ENCODE measurements at places on chromosomes 11 and 22.

GRCh38 chr11:97756571-97757335 is 1264.0 kb upstream of the CNTN5 start:
- no peak overlapping the region for H3K27ac ChIP-seq
- no peaks in the 10 kb centered on the region for H3K4me1 ChIP-seq
- H3K4me3 ChIP-seq = no peak overlapping the region
- H3K36me3 ChIP-seq = no peaks in the 10 kb centered on the region

GRCh38 chr11:86015699-86016098 is 53.2 kb downstream of the PICALM start:
- peaks cover 8% of the 10 kb centered on the region for H3K36me3 ChIP-seq
- no peaks in the 10 kb centered on the region for H3K4me1 ChIP-seq

GRCh38 chr11:112615238-112615637 is 346.0 kb upstream of the NCAM1 start:
- no peak overlapping the region for H3K27ac ChIP-seq
- no peak overlapping the region for H3K4me3 ChIP-seq
- DNase-seq = no peak
- H3K36me3 ChIP-seq = no peaks in the 10 kb centered on the region
- no peaks in the 10 kb centered on the region for H3K4me1 ChIP-seq

GRCh38 chr11:47987310-47987709 is 7.0 kb downstream of the PTPRJ start:
- H3K36me3 ChIP-seq = 0 out of 2 replicates have a peak, but pooled peaks cover 3% of the 10 kb centered on the region
- no peak overlapping the region for H3K4me3 ChIP-seq
- no peak for DNase-seq
- no peaks in the 10 kb centered on the region for H3K27me3 ChIP-seq
- no peak overlapping the region for H3K27ac ChIP-seq

DNA sequence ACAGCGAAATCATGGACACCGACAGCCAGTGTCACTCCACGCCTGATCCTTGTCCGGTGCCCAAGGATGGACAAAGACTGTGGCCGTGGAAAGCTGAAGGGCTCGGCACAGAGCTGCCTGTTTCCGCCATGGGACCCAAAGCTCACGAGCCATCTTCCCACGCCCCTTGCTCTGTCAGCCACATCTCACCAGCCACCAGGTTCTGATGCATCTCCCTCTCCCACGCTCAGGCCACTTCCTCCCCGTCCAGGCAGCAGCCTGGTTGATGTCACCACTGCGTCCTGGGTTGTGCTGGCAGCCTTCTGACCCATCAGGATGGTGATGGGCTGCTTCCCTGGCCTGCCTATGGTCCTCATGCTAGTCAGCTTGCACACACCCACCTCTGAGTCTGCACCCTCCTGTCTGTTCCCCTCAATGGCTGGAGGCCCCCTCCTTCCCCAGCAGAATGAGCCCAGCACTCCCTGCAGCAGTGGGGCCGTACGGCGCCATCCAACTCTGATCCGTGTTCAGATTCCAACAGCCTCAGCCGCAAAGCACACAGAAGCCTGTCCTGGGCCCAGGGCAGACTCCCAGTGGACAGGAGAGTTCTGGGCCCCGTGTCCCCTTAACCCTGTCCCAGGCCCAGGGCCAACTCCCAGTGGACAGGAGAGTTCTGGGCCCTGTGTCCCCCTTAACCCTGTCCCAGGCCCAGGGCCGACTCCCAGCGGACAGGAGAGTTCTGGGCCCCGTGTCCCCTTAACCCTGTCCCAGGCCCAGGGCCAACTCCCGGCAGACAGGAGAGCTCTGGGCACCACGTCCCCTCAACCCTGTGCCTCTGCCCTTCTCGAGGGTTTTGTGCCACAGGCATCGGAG is 259.5 kb downstream of the BRD1 start:
- H3K27me3 ChIP-seq = no peaks in the 10 kb centered on the region
- no peak overlapping the region for H3K4me3 ChIP-seq
- DNase-seq = peak; percentile 25
- no peaks in the 10 kb centered on the region for H3K36me3 ChIP-seq
- H3K27ac ChIP-seq = no peak overlapping the region
- no peaks in the 10 kb centered on the region for H3K4me1 ChIP-seq

Measured in H9 (cell line).